DMS 273 treated with DMSO at 0.1 percent for 48 hours (cell line): ENCODE measurements at places on chromosomes 2 and 18.

- no peak for DNase-seq
These were observed 126.4 kb downstream of the CCBE1 start for GRCh38 chr18:59570796-59571195.

DNA sequence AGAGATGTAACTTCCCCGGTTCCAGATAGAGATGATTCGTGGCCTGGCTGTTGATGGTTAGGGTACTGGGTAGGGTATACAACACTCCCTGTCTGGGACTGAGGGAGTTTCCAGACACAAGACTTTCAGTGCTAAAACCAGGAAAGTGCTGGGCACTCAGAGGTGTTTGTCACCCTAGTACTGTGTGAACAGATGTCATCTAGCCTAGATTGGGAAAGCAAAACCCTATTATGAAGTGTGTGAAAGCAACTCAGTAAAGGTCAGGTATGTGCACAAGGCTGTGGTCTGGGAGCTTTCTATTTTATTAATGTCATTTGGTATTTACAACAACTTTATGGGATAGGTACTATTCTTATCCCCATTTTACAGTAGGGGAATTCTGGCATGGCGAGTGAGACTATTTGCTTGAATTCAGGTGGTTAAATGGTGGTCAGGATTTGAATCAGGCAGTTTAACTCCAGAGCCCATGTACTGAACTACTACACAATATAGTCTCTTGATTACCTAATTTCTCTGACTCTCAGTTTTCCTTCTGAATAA is 2.6 kb downstream of the BZW1 start:
- DNase-seq: no peak

DNA sequence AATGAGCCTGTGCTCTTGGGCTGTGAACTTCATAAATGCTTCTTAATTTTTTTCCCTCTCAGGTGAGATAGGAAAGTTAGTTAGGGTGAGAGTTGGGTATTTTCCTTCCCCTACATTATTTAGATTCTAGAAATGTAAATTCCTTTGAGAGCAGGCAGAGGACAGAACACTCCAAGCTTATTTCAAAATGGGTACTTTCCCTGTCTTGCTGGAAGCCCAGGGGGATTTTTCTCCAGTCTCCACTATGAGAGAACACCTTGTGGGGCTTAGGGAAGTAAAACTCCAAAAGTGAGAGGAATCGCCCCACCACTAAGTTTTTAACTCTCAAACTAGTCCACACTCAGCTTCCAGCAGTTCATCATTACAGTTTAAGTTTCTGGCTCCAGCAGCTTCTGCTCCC is 253.2 kb upstream of the CTAGE1 start:
- DNase-seq: no peak

- no peak for DNase-seq
These were observed 95.6 kb downstream of the SP3 start for GRCh38 chr2:173869244-173870229.

GRCh38 chr2:189641590-189641989 is 19.7 kb upstream of the ASNSD1 start:
- DNase-seq: no peak

GRCh38 chr18:25187521-25188192 is 164.3 kb downstream of the ZNF521 start:
- DNase-seq: no peak

DNA sequence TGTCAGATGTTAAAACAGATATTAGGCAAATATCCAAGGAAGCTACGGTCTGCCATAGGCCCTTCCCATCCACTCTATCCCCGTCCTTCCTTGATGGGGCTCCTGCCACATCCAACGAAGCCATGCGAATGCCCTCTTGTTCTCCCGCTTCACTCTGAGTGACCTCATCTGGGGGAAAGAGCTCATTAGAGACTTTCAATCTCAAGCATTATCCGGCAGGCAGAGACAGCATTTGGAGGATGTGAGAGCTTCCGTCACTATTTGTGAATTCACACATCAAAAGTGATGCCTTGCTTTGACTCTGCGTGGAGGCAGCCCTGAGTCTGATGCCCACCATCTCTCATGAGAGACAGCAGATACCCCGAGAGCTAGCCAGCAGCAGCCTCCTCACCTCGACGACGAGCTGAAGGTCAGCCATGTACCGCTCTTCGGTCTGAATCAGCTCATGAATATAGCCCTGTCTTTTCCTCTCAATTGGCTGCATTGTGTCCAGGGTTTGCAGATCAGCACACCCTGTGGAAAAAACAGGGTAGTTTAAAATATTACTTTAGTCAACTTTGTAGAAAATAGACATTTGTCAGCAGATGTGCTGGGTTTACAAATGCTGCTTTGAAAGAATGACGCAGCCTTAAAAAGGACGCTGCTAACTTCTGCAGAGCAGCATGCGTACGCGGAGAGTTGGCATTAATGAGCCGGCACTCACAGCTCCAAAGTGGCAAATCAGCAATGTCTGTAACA is 45.9 kb downstream of the FAM228A start:
- no peak for DNase-seq

GRCh38 chr2:101148777-101149176 is 2.4 kb downstream of the TBC1D8 start:
- DNase-seq: no peak

DNA sequence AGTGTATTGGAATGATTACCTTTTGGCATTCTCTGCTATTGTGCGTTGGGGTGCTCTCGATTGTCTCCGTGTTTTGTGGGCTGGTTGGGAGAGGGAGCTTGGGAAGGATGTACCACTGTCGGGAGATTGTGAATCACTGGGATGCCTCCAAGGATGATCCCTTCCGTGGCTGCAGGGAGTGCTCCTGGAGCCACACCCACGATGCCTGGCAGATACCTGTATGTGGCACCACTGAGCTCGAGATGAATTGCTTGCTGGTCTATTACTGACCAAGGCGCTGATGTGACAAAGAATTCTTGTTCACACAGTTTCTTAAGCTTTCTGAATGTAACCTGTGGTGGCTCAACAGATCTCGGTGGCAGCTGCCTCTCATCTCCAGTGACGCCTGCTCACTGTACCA is 159.7 kb upstream of the LHCGR start:
- no peak for DNase-seq

- DNase-seq: no peak
These were observed 28.2 kb upstream of the MFF start for GRCh38 chr2:227296671-227297405.

DNA sequence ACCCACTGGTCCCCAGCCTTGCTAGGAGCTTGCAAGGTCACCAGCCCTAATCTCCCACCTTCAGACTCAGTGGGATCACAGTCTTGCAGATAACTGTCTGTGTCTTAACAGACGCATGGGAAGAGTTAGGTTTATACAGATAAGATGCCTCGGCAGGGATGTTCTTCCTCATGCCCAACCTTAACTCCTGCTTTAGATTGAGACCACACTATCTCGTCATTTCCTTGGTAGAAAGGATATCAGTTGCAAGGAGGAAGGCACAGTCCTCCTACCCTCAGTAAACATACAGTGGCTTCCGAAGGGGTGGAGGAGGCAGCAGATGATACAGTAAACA is 7.2 kb downstream of the NT5DC4 start:
- no peak for DNase-seq

- no peak for DNase-seq
These were observed 7.4 kb downstream of the THNSL2 start for GRCh38 chr2:88177556-88177955.

- DNase-seq: no peak
These were observed 189.8 kb downstream of the SH3BP4 start for GRCh38 chr2:235141411-235142128.

GRCh38 chr18:44979748-44980147 is 299.1 kb downstream of the SETBP1 start:
- DNase-seq: no peak

DNA sequence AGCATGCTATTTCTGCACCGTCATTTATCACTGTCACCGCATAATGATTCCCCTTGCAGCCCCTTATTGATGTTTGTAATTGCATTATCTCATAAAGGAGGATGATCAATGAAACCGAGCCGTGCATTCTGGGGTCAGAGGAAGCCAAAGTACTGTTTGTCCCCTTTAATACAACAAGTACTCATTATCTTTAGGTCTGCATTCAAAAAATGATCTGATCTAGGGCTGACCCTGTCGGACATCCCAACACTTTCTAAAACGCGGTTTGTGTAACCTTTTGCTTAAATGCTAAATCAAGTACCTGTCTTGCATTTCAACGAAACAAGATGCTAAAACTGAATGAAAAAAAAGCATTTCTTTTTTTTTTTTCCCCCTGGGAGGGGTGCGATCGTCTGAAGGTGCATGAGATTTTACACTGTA is 143.8 kb downstream of the MEIS1 start:
- no peak for DNase-seq
